ENCODE measurements at places on chromosomes 2 and 18.
A peak's percentile ranks its signal among the peaks of the same experiment; 100 is the strongest.

- DNase-seq, result no peak
Measured at GRCh38 chr18:58194028-58194427, 150.0 kb downstream of the NEDD4L start.

- DNase-seq, result peak; percentile 41
Measured at GRCh38 chr2:191625016-191625415, 52.9 kb upstream of the NABP1 start.

DNA sequence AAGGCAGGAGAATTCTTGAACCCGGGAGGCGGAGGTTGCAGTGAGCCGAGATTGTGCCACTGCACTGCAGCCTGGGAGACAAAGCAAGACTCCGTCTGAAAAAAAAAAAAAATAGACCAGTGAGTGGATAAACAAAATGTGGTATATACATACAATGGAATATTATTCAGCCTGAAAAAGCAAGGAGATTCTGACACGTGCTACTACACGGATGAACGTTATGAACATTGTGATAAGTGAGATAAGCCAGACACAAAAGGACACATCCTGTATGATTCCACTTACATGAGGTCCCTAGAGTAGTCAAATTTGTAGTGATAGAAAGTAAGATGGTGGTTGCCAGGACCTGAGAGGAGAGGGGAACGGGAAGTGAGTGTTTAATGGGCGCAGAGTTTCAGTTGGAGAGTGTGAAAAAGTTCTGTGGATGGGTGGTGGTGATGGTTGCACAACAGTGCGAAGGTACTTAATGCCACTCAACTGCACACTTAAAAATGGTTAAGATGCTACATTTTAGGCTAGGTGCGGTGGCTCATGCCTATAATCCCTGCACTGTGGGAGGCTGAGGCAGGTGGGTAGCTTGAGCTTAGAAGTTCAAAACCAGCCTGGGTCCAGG lies 38.3 kb downstream of the NIFK start:
- no peak for DNase-seq

GRCh38 chr2:120845277-120845676 lies 109.6 kb downstream of the GLI2 start:
- DNase-seq, result no peak

DNA sequence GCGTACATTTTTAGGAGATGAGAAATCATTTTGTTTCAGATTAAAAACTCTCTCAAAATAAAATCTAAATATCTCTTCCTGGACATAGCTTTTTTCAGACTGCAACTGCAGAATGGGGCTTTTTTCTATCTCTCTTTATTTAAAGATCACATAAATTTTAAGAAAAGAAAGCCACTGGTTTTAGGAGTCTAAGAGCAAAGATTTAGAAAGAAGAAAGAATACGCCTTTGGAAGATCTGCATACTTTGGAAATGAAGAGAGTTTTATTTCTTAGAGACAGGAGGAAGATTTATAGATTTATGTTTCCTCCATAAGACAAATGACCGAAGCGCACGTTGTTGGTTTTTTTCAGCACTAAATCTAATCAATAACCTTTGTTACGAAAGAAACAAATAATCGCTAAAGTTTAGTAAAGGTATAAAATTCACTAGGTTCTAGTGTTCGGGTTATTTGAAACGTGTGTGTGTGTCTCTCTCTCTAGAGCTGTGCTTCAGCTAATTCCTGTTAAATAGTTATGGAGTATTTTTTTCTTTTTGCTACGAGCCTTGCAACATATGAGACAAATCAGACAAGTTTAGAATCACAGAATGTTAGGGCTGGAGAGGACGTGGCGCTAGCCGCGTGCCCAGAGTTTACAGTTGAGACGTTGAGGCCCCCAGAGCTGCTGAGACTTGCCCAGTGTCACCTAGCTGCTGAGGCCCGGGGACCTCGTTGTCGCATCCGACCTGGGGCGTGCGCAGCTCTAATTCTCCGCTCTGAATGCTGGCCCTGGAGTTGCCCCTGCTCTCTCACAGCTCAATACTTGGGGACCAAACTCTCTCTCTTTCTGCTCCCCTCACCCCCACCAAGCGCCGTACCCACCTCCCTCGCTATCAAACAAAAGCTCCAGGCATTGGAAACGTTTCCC lies 69.9 kb downstream of the CTAGE1 start:
- no peak for DNase-seq

DNA sequence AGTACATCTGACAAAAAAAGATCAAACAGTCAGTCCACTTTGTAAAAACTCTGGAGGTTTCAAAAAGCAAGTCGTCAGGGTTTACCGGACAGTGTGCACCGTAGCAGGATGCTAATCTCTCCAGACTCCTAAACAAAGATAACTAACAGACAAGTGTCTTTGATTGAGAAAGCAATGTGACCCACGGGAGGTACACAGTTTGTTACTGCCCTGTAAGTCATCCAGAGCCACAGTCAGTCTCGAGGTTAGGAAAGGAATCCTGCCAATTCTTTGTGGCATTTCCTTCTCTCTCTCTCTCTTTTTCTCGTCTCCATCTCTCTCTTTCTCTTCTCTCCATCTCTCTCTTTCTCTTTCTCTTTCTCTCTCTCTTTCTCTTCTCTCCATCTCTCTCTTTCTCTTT lies 42.8 kb downstream of the LRRTM4 start:
- no peak for DNase-seq

- DNase-seq, result no peak
Measured at GRCh38 chr2:234033174-234033573, 17.3 kb upstream of the SPP2 start.

GRCh38 chr18:29449424-29449823 lies 1272.5 kb upstream of the CDH2 start:
- DNase-seq, result no peak

- no peak for DNase-seq
Measured at GRCh38 chr2:75342504-75343175, 143.3 kb upstream of the TACR1 start.

DNA sequence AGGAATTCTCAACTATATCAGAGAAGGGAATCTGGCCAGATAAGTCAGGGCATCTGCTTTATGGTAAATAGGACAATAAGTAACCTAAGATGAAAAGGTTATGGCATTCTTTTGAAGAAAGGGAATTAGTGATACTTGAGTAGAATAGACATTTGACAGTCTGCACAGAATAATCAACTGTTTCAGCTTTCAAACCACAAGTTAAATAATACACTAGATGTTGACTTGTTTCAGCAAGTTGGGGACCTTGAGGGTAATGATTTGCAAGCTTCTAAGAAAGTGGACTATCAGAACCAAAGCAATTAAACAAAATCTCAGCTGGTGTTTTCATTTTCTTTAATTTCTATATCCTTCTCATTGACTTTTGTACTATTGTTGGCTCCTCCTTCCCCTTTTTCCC lies 54.5 kb downstream of the SLC39A10 start:
- no peak for DNase-seq

GRCh38 chr2:14621906-14622549 lies 10.5 kb upstream of the LRATD1 start:
- DNase-seq, result no peak

DNA sequence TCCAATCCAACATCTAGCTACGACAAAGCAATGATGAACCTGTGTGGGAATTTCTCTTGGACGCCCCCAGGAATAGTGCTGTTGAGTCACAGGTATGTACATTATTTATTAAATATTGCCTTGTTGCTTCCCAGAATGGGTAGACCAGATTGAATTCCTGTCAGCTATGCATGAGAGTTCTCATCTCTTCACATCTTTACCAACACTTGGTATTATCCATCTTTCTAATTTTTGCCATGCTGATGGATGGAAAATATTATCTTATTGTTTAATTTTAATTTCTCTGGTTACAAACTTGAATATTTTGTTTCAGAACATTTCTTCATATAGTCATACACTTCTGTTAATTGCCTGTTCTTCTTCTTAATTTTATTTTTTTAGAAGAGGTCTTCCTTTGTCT lies 9.6 kb upstream of the RAB10 start:
- DNase-seq, result no peak

- DNase-seq, result no peak
Measured at GRCh38 chr2:168798888-168799410, 3.5 kb upstream of the NOSTRIN start.

GRCh38 chr2:158662421-158662820 lies 132.7 kb upstream of the DAPL1 start:
- DNase-seq, result no peak

GRCh38 chr18:30684825-30685481 lies 357.6 kb downstream of the DSC3 start:
- DNase-seq, result no peak

DNA sequence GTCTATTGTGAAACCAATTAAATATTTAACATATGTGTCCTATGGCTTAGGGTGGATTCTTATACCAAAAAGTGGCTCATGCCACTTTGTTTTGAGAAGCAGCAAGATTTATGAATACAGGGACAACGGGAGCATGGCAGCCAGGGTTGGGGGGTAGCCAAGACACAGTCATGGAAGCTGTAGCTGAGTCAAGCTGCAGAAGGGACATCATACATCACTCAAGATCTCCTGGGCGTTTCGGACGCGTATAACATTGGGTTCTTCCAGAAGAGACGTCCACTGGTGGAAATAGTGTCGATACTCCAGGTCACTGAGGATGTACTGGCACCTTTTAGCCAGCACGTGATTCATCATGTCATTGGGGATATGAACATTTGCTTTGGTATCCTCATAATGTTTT lies 152.7 kb downstream of the RIF1 start:
- DNase-seq, result no peak

DNA sequence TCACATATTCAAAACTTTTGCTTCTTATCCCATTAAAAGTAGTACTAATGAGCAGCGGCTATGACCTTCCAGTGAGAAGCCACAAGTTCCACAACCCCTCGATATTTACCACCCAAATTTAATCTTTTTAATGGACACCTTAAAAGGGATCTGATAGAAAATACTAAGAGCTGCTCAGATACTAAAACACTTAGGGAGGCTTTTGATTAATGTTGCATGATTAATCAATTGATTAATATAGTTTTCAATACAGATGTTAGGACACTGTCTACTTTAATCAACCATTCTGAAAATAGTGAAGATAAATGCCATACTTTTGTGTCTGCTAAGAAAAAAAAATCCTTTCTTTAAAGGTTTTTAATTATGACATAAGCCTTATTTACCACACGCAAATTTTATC lies 1312.8 kb upstream of the ACVR2A start:
- no peak for DNase-seq
